ENCODE measurements at places on chromosomes 1 and 21.

- no peak for DNase-seq
Observed at GRCh38 chr1:59543211-59543668, 246.3 kb downstream of the FGGY start.

GRCh38 chr1:112674986-112675727, 698 bp downstream of the MOV10 start:
- DNase-seq, result peak; percentile 56

GRCh38 chr1:32250893-32251716, at the start of gene LCK:
LCK (plus strand) TSS chr1:32251265; CDS start chr1:32274330, 23,065 bp downstream.
- peak; percentile 80 for DNase-seq

- peak; percentile 30 for DNase-seq
Observed at GRCh38 chr1:3319874-3320245, 134.6 kb upstream of the ARHGEF16 start.

GRCh38 chr1:52552505-52553361, at the start of gene TUT4:
TUT4 (minus strand) TSS chr1:52553092; CDS start chr1:52526280, 26,812 bp downstream.
- peak; percentile 80 for DNase-seq

DNA sequence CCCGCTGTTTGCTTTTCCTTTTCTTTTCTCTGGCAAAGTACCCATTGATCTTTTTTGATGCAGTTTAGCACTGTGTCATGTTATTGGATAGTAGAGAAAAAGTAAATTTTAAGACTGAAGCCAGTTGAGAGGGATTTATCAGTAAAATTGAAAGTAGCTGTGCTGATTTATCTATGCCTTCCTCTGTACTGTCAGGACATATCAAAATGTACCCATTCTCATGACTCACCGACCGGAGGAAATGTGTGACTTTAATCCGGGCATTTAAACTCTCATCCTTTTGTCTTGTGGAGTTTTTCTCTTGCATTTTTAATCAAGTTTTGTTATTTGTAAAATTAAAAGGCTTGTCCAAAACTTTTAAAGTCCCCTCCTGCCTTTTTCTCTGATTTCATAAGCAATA, 276.6 kb upstream of the FMN2 start:
- no peak for DNase-seq

GRCh38 chr1:161089251-161089924, at the start of gene NECTIN4:
NECTIN4 (minus strand) TSS chr1:161089558; CDS start chr1:161089296, 262 bp downstream.
- DNase-seq, result no peak

- DNase-seq, result no peak
Observed at GRCh38 chr1:57067863-57068262, 102.0 kb upstream of the C8B start.

DNA sequence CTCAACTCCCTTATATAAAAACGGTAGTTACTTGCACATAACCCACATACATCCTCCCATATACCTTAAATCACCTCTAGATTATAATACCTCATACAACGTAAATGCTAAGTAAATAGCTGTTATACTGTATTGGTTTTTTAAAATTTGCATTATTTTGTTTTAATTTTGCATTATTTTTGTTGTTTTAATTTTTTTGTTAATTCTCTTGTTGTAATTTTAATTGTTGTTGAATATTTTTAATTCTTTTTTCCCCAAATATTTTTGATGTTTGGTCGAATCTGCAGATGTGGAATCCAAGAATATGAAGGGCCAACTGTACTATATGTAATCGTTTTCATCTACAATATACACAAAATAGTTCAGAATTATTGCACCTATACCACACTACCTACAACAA, 23.5 kb upstream of the ACTA1 start:
- no peak for DNase-seq

DNA sequence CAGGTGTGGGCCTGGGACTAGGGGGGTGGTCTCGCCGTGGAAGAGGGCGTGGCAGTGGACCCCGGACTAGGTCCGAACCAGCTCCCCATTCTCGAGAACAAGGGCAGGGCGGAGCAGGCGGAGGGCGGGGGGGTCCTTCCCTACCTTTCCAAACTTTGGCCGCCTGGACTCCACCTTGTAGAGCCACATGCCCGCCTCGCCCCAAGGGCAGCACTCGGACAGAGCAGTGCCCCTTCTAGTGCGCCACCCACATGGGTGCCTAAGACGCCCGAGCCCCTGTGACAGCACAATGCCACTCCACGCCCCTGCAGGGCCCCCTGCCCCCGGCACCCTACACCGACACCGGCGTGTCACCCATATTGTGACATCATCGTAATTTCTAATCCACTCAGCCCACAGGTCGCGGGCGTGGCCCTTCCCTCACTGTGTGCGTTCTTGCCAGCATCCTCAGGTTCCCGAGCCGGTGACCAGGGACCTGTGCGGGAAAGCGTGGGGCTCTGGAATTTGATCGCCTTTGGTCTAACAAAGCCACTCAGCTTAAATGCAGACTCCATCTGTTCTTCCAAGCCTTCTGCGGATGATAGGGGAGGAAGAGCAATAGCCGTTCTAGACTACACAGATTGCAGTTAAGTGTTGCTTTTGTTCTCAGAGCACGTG, 553 bp upstream of the STMN1 start:
- peak; percentile 40 for DNase-seq

- DNase-seq, result no peak
Observed at GRCh38 chr1:178945763-178946266, 74.9 kb upstream of the ANGPTL1 start.

DNA sequence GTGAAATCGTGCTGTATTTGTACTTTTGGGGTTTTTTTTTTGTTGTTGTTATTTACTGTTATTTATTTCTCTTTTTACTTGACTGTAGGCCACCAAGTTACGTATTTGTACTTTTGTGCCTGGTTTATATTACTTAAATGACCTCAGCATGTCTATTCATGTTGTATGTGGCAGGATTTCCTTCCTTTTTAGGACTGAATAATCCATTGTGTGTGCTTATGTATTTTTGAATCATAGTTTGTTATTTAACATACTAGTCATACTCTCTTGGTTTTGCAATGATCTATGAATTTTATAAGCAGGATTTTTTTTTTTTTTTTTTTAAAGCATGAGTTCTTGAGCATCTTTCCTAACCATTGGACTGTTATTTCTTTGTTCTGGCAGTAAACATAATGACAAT, 51.2 kb downstream of the RNF2 start:
- no peak for DNase-seq

GRCh38 chr21:42263591-42264131, 44.7 kb downstream of the ABCG1 start:
- DNase-seq, result no peak

DNA sequence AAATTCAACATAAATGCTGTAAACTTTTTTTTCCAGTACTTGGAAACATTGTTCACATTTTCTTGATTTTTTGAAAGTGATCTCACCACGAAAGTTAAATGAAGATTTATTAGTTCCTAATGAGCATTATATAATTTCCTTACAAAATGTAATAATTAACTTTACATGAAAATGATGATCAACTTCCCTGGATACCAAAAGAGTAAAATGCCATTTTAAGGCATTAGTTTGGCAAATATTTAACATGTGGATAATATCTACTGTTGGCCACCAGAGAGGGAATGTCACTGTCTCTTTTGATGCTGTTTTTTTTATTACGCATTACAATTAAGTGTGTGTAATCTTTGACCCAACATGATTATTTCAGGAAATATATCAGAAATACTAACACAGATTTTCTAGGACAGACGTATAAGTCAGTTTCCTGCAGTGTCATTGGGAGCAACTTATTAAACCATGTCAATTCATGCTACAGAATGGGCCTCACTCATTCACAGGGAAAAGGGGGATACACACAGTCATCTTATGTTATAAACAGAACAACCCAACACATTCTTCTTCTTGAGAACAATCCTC, 903.9 kb upstream of the ADGRL2 start:
- no peak for DNase-seq

DNA sequence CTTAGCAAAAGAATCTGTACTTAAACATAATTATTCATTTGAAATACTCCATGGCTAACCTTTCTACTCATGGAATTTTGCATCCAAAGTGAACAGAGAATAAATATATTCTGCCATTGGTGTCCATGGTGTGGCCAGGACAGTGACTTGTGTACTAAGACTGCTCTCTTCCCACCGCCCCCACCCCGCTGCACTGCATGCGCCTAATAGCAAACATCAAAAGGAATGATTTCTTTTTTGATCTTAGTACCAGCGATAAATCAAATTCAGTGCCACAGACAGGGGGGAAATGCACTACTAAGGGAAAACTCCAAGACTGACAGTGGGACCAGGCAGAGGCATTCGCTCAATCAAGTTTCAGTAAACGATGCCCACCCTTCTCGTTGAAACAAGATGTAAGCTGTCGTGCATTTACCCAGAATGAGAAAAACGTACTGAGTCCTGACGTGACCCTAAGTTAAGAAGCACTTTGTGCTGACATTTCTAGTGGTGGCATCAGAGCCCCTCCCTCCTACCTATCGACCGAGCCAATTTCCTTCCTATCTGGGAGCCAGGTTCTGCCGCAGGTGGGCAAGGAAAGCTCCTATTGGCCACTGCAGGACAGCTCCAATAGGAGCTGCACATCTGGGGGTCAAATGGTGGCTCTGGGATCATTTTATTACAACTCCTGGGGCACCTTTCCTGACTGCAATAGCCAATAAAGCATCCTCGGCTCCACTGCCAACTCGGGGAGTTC, 12.5 kb downstream of the ESRRG start:
- no peak for DNase-seq

DNA sequence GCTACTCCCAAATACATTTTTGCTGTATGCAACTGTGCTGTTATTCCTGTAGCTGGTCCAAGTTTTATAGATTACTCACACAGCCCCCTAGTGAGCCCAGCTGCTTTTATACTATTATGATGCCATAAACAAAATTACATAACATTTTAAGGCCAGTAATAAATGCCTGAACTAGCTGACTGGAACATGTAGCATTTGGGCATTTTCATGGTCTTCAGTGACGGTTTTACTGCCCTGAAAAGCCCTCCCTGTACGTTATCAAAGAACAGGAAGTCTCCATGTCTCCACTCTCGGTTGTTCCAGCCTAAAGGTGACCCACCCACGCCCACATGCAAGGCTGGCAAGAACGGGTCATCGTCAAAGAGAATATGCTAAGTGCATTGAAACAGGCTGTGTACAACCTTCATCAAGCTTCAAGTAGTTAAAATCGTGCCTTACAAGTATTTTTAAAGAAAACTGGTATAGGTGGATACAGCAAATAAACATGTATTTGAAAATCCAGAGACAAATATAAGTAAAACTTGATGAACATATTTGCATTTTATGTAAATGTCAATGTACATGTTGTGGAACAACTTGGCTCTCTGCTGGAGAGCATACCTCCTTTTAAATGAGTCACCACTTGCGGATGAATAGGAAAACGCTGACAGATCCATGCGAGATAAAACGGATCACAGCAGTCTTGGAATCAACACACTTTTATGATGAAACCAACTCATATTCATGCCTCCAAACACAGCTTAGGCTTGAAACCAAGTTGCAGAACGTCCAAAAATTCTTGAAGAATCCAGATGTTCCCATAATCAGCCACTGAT, 520.5 kb downstream of the SMYD3 start:
- DNase-seq, result no peak

DNA sequence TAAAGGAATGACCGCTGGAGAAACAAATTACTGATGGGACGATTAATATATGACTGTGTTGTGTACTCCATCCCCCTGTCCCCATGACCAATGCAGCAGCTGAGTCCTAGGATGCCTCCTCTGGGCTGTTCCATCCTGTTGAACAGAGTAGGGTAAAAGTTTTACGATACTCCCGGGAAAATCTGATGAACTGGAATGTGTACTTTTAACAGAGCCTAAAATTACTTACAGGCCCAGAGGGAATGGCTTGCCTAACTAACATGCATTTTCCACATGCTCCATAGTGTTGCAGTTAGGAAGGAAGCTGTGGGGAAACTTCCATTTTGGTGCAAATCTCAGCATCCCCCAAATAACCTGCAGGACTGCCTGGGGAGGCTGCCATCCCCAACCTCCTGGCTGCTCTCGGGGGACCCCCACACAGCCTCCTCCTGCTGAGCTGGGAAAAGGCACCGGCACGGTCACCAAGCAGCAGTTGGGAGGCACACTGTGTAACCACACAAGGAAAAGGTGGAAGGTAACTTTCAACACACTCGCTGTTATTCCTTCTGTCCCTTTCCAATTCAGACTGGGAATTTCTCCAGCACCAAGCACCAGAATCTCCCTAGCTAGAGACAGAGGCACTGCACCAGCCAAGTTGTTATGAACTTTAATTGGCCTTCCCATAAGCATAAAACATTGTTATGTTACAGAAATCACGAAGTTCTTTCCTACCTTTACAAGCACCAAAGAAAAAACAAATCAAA, 97.2 kb downstream of the BCAR3 start:
- DNase-seq, result no peak

DNA sequence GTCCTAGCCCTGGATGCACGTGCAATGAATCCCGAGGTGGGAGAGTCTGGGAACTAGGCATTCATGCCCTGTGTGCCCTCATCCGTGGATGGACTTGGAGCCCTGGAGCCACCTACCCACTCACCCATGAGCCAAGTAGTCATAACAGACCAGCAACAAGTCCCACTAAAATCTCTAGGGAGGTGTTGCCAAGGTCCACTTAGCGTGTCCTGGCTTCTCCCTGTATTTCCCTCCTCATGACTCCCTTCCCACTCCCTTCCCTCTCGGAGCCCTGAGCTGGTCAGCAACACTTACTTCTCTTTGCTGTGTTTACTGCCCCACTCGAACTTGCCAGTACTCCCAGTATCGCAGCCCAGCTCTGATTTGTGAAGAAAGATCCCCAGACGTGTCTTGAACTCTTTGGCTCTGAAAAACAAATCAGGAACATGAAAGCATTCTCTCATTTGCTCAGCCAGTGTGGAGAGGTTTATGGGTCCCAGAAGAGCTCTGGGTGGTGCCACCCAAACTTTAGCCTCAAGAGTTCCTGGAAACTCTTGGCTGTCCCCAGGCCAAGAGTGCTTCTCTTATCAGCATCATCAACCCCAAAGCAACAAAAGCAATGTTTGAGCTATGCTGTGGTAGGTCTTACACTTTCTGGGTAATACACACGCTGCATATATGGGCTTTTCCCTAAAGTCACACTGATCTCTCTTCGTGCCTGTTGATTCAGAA, 1.1 kb downstream of the RGS16 start:
- DNase-seq, result peak; percentile 40

- no peak for DNase-seq
Observed at GRCh38 chr1:239757716-239758115, 334.0 kb upstream of the FMN2 start.

DNA sequence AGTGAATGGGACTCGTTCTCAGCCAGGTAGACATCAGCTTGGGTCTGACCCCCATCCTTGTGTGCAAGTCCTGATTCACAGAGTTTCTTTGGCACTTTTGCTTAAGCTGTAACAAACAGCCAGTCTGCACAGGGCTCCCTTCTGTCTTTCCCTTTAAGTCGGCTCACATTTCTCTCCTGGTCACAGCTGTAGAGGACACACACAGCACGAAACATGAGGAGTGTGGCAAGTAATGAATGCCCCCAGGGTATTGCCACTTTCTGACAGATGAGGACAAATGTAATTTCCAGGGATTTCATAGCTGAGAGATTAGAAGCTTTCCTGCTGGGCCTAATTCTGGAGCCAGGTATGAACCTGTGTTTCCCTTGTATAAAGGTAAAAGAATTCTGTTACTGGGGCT, 423.5 kb downstream of the KIF26B start:
- DNase-seq, result no peak

- no peak for DNase-seq
Observed at GRCh38 chr1:167465743-167466142, 52.6 kb downstream of the CD247 start.

Data from activated CD4-positive, alpha-beta T cell treated with anti-CD3 and anti-CD28 coated beads, Interleukin-2, amount 50 U/mL, for 48 hours (primary cell).